Activated naive CD8-positive, alpha-beta T cell treated with anti-CD3 and anti-CD28 coated beads for 36 hours (primary cell): ENCODE measurements at places on chromosomes 3 and 15.

- DNase-seq = no peak
Observed at GRCh38 chr3:124200407-124200806, 208.5 kb upstream of the ROPN1 start.

DNA sequence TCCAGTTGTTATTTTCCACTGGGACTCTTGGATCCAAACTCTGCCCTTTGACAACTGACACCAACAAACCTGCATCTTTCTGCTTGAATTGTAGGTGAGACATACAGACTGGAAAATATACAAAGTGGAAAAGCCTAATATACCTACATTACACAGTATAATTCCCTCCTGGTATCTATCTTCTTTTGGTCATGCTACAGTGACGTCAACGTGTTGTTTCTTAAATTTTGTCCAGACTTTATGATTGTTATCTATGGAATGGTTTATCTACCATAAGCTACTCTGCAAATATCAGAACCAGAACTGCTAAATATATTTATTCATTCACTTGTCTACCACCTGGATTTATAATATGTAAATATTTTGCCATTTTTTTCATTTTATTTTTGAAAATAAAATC lies 264.3 kb upstream of the ZPLD1 start:
- DNase-seq = no peak

GRCh38 chr3:99761415-99762165 lies 56.1 kb upstream of the CMSS1 start:
- no peak for DNase-seq

GRCh38 chr3:141603473-141604035 lies 116.7 kb downstream of the RASA2 start:
- DNase-seq = no peak

DNA sequence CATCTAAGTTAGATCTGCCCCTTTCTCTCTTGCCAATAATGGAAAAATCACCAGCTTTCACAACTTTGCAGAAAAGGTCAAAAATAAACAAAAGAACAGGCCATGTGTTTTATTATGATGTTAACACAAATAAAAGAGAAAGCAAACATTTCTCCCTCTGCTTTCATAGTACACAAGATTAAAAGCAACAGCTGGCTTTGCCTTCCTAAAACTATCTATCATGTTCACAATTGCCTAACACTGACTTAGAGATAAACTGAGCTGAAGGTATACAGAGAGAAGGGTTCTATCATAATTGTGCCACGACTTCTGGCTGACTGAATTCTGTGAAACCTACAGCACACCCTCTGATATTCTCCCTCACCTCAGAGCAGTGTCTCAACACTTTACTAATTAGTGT lies 29.4 kb downstream of the AADAC start:
- no peak for DNase-seq

DNA sequence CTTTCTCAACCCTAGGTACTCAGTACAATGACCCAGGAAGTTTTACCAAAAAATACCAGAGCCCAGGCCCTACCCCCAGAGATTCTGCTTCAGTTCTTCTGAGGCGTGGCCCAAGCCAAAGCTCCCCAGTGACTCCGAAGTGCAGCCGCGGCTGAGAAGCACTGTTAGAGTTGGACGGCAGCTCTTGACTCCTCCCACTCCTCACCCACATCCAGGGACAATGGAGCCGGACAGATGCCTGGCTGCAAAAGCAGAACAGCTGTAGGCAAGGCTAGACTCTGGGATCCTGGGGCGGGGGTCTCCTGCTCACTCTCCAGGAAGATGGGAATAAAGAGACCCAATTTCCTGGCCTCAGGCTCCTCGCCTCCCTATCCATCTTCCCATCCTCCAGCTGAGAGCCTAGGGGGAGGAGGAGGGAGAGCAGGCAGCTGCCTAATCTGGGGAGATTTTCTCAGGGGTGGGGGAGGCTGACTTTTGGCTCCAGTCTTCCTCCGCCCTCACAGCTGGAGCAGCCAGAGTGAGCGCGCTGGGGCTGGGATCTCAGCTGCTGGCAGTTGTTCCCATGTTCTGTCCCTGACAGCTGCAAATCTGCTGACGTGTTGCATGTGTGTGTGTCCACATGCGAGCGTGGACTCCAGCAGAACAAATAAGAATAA lies 223.8 kb downstream of the OPA1 start:
- DNase-seq = no peak

DNA sequence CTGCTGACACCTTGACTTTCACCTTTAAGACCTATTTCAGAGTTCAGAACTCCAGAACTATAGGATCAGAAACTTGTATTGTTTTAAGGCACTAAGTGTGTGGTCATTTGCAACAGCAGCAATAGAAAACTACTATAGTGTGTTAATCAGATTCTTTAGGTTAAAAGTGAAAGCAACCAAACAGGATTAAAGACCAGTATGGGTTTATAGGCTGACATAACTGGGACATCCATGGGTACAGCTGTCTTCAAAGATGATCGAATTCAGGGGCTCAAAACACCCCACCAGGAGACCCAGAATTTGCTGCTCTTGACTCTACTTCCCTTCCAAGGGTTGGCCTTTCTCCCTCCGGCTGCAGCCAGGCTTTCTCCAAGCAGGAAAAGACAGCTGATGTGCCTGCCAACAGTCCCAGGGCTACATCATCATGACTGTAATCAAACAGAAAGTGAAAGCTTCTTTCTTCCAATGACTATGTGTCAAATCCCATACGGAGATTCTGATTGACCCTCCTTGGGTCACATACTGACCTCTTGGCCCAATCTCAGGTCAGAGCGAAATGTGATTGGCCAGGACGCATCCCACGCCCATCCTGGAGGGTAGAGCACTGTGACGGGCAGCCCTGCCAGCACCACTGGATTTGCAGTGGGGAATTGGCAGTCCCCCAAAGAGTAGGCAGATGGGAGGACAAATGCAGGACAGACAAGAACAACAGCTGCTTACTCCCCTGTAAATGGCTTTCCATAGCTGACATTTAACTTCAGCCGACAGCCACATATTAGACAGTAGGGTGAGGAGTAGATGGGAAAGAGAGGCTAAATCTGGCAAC lies 51.4 kb upstream of the RNF7 start:
- peak; percentile 5 for DNase-seq

- DNase-seq = no peak
Observed at GRCh38 chr3:46876313-46877300, 914 bp upstream of the PTH1R start.

GRCh38 chr3:142945023-142945422 lies 18.5 kb downstream of the PAQR9 start:
- DNase-seq = no peak

GRCh38 chr3:154018100-154018696 lies 103.0 kb upstream of the ARHGEF26 start:
- DNase-seq = peak; percentile 18

GRCh38 chr3:161851941-161852566 lies 355.4 kb downstream of the OTOL1 start:
- peak; percentile 17 for DNase-seq

- DNase-seq = no peak
Observed at GRCh38 chr3:150583028-150583427, 20.1 kb upstream of the SELENOT start.

- DNase-seq = no peak
Observed at GRCh38 chr3:196198771-196199753, 12.1 kb downstream of the ZDHHC19 start.

GRCh38 chr15:79092382-79092781 lies 1.8 kb upstream of the RASGRF1 start:
- no peak for DNase-seq

DNA sequence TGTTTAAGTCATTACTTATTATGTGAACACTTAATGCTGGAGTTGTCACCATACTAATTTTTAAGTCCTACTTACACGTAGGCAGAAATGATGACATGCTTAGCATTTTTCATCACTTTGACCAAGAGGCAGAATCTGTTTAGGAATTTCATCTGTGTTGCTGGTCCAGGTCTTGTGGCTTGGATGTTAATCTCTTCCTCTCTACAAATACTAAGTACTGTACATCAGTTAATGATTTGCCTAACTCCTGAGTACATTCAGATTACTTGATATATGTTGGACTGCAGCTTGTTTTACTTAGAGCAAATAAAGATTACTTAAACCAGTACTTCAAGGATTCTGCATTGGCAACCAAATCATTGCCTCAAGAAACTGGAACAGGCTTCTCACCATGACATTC lies 8.6 kb downstream of the SNRK start:
- no peak for DNase-seq

GRCh38 chr3:2554656-2555055 lies 456.0 kb downstream of the CNTN4 start:
- no peak for DNase-seq

- DNase-seq = no peak
Observed at GRCh38 chr15:100635406-100636071, 33.1 kb downstream of the ASB7 start.

- DNase-seq = no peak
Observed at GRCh38 chr3:43217633-43218032, 68.7 kb upstream of the SNRK start.

DNA sequence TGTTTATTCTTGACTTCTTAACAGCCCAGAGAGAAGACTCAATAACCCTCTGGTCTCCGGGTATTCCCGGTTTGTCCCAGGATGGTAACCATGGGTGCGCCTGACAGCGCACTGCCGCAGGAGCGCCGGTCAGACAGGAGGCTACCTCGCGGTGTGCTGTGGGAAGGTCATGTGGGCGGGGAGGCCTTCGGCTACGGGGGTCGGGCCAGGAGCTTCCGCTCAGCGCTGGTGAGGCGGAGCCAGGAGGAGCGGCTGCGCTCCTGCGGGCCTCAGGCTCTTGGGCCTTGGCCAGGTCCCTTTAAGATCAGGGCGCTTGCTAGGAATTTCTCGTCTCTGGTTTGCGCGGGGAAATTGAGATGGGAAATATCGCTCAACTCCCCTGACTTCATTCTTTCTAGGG lies 182.3 kb upstream of the NDN start:
- DNase-seq = no peak

- DNase-seq = no peak
Observed at GRCh38 chr3:74134831-74135230, 479.6 kb downstream of the CNTN3 start.

GRCh38 chr3:190541008-190541407 lies 27.1 kb downstream of the IL1RAP start:
- DNase-seq = no peak

- no peak for DNase-seq
Observed at GRCh38 chr3:161420746-161421145, 49.4 kb upstream of the SPTSSB start.

DNA sequence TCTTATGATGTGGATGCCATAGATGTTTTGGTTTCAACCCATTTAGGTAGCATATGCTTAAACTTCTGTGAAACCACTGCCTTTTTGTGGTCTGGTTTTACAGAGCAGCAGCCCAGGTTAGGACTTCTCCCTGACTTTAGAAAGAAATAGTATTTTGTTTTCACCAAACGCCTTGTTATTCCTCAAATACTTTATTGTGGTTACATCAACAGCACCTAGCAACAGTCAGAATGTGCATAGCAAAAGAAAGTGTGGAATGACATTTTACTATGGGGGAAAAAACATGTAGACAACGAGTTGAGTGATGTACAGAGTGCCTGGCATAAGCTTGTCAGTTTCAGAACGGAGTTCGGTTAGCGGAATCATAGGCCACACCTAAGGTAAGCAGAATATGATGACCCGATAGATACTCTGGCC lies 159.2 kb downstream of the TPRG1 start:
- DNase-seq = no peak

DNA sequence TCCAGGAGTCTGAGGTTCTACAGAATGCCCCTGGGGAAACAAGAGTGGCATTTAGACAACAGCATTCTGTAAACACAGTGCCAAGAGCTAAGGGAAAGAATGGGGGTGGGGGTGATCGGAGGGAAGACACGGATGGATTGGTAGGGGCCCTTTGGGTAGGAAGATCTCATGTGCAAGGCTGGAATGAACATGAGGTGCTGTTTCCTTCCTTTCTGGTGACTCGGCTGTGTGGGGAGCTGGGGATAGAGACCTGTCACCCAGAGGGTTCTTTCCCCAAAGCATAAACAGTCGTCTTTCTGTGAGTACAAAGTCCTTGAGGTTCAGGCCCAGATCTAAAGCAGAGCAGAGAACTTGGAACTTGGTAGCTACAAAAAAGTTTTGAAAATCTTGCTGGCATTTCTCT lies 11.7 kb downstream of the TPM1 start:
- no peak for DNase-seq

GRCh38 chr15:31238906-31239305 lies 87.7 kb upstream of the KLF13 start:
- no peak for DNase-seq

DNA sequence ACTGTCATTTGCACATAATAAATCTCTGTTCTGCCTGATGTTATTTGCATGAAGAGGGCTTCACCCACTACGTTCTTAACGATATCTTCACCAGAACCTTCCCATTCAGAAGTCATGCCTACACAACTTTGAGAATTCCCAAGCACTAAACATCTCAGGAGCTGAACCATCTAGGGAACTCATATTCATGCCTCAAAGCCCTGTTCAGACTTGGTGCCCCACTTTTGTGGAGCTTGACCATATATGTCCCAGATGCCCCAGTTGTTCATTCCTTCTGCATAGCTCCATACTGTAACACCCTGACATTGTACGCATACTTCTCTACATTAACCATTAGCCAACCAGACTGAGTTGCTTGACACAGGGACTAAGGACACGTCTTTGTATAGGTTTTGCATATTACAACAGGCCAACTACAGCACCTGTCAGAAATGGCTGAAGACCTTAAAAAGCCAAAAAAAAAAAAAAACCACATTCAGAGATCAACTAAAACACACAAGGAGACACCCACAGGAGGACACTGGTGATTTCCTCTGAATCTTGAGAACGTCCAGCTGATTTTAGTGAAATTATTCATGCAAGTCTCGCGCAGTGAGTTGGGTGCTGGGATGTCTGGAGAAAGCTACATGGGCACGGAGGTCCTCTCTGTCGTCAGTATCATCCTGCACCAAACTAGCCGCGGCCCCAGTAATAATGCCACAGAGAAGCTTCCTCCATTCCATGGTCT lies 141.4 kb downstream of the FOXP1 start:
- no peak for DNase-seq

- DNase-seq = no peak
Observed at GRCh38 chr3:47347217-47347801, 33.5 kb upstream of the PTPN23 start.

DNA sequence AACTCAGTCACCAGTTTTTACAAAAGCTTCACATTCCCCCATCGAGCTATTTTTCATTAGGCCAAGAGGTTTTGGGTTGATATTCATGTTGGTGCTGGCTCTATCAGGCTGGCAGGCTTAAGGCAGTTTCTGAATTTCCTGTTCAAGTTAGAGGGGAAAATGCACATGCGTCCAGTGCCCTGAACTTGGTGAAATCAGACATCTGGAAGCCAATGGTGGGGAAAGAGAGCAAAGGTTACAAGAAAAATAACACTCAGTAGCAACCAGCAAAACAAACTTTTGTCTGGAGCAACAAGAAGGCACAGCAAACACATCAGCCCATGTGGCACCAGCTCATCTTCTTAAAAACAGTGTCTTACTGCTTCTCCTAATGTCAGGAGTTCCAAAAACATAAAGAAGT lies 155.6 kb upstream of the TSC22D2 start:
- no peak for DNase-seq

DNA sequence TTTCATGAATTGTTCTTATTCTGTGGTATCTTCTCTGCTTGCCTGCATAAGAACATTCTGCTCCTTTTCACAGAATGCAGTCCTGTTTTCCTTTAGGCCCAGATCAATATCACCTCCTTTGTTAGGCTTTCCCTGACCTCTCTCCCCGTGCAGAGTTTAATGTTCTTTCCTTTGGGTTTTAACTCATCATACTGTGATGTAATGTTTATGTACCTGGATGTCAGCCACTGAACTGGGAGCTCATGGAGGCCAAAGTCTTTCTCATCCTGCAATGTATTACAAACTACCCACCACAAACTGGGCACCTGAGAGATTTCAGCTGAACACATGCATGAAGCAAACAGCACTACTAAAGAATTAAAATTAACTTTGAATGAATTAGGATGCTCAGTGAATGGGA lies 192.8 kb upstream of the RORA start:
- no peak for DNase-seq

GRCh38 chr3:150114873-150115540 lies 144.3 kb upstream of the PFN2 start:
- no peak for DNase-seq
